ENCODE measurements at places on chromosomes 5 and 9.

GRCh38 chr5:90233476-90233875 lies 176.1 kb downstream of the CETN3 start:
- no peaks in the 10 kb centered on the region for H3K27me3 ChIP-seq
- no peaks in the 10 kb centered on the region for H3K36me3 ChIP-seq
- H3K4me1 ChIP-seq, result no peaks in the 10 kb centered on the region
- H3K27ac ChIP-seq, result no peak overlapping the region
- no peak for DNase-seq

GRCh38 chr5:103867857-103868598 lies 305.4 kb upstream of the NUDT12 start:
- H3K4me3 ChIP-seq, result no peak overlapping the region
- no peak overlapping the region for H3K27ac ChIP-seq
- no peak for DNase-seq
- no peaks in the 10 kb centered on the region for H3K36me3 ChIP-seq
- no peaks in the 10 kb centered on the region for H3K27me3 ChIP-seq

- no peak for DNase-seq
- no peak overlapping the region for H3K4me3 ChIP-seq
- no peaks in the 10 kb centered on the region for H3K36me3 ChIP-seq
- no peaks in the 10 kb centered on the region for H3K4me1 ChIP-seq
- H3K27me3 ChIP-seq, result no peaks in the 10 kb centered on the region
Observed at GRCh38 chr9:99173570-99174504, 47.9 kb downstream of the ALG2 start.

DNA sequence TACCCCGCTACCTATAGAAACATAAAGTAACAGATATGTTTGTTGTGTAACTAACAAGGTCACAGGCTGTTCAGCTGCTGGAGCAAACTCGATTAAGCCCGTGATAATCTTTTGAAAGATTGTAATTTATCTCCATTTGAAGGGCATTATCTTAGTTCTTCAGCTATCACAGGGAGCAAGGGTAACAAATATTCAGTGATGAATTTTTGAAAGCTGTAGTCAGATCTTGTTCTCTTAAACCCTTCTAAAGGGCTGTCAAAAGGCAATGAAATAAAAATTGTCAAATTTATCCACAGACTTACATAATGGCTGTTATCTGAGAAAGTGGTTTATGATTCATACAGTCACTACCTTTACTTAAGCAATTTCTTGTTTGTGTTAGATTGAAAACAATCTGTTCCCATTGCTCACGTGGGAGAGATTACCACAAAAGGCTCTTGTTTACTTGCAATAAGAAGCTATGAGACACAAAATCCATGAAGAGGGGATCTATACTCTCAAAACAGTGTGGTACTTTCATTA lies 78.3 kb upstream of the ZNF608 start:
- H3K4me1 ChIP-seq, result no peaks in the 10 kb centered on the region
- H3K4me3 ChIP-seq, result no peak overlapping the region
- H3K36me3 ChIP-seq, result no peaks in the 10 kb centered on the region
- no peak overlapping the region for H3K27ac ChIP-seq
- no peaks in the 10 kb centered on the region for H3K27me3 ChIP-seq
- DNase-seq, result no peak

GRCh38 chr5:86786955-86787354 lies 169.2 kb downstream of the COX7C start:
- DNase-seq, result no peak
- H3K4me3 ChIP-seq, result no peak overlapping the region

- no peak for DNase-seq
- H3K27me3 ChIP-seq, result no peaks in the 10 kb centered on the region
- H3K4me3 ChIP-seq, result peak overlapping the region; percentile 60
- peak overlapping the region; percentile 75 for H3K27ac ChIP-seq
Observed at GRCh38 chr5:180808461-180809000, 5.9 kb upstream of the MGAT1 start.

DNA sequence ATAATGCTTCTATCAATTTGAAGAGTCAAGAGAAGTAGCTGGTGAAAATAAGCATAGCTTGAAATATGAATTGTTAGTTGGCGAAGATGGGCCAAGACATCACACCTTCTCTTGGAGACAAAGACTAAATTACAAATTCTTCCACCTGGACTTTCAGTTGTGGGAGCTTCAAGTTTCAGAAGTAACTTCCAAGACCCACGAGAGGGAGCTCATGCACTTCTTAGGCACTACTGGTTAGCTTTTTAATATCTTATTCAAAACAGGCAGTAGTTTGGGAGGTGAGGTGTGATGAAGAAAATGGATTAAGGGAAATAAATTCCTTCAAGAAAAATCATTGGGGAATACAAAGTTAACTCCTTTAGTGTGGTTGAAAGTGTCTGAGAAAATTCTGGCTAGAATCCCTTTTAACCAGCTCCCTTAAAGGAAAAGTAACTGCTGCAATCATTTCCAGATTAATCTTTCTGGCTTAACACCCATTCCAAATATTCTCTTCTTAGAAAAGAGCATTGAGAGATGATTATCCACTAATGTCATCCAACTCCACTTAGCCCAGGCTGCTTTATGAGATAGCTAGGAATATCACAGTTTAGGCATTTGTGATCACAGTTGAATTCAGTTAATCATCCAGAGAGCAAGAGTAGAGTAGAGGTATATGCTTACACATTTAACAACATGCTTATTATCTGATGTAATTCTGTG lies 139.5 kb upstream of the DMRTA1 start:
- H3K4me1 ChIP-seq, result no peaks in the 10 kb centered on the region
- H3K36me3 ChIP-seq, result no peaks in the 10 kb centered on the region
- DNase-seq, result no peak
- no peaks in the 10 kb centered on the region for H3K27me3 ChIP-seq
- no peak overlapping the region for H3K27ac ChIP-seq

DNA sequence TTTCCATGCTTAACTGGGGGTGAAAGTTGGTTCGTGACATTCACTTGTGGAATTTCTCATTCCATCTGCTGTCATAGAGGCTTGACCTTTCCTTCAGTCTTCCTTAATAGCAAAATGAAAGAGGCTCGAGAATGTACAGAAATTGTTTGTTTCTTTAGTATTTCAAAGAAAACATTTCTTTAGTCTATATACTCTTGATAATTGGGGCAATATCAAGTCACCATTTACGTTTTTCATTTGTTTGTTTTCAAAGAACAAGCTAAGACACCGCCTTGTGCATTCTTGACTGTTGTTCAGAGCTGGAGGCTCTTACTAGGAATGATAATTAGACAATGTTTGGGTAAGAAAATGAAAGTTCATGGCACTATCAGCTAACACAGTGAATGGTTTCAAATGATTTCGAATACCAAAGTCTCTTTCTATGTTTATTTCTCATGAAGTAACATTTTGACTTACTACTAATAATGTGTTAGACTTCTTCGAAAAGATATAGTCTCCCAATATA lies 835.4 kb downstream of the SEMA5A start:
- H3K27me3 ChIP-seq, result no peaks in the 10 kb centered on the region
- no peak for DNase-seq
- no peaks in the 10 kb centered on the region for H3K4me1 ChIP-seq
- H3K4me3 ChIP-seq, result no peak overlapping the region
- H3K27ac ChIP-seq, result no peak overlapping the region

- no peaks in the 10 kb centered on the region for H3K4me1 ChIP-seq
- DNase-seq, result peak; percentile 83
- peaks cover 8% of the 10 kb centered on the region for H3K27me3 ChIP-seq
- peak within 1 kb of the TSS; percentile 77 for H3K4me3 ChIP-seq
- no peaks in the 10 kb centered on the region for H3K36me3 ChIP-seq
Observed at GRCh38 chr5:34838785-34839714, at the start of gene TTC23L. Gene TTC23L, plus strand, starts transcription at chr5:34839164. Its CDS starts 1,508 bp downstream, at chr5:34840672.
